ENCODE measurements at places on chromosomes 4 and X.

DNA sequence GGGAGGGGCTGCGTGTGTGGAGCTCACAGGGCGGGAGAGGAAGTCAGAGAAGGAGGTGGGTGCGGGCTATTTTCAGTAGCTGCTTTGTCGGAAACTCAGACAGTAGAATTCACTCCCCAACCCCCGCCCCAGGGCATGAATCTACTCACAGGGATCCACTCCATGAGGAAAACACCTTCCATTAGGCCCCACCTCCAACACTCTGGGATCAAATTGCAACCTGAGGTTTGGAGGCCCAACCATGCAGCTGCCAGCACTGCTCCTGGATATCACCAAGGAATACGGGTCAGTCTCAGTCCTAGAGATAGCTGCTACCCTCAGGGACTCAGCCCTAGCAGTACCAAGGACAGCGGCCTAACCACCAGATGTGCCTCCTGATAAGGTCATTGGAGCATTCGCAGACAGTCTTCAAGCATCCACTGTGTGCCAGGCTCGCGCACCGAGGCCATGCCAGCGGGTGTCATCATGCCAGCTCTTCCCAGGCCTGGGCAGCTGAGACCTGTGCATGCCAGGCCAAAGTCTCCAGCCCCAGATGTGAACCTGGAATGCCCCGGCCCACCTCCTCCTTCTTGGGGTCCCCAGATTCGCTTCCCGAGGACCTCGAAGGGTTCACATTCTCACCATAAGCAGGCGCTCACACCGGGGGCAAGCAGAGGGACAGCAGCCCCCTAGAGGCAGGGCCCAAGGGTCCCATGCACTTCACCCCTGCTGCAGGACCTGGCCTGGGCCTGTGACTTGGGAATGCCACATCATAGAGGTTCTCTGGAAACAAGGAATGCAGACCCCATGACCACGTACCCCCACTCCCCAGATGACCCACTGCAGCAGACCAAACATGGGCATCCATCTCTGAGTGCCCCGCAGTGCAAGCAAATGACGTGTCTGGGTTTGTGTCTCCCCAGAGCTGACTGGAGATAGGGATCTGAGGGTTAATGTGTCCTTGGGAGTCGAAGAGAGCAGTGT is 102.3 kb downstream of the ADRA2C start:
- no peak for DNase-seq

- DNase-seq = no peak
These were observed 61.2 kb upstream of the CAMK2D start for GRCh38 chr4:113822555-113823290.

GRCh38 chr4:108959491-108959890 is 196.6 kb upstream of the ETNPPL start:
- DNase-seq = no peak

DNA sequence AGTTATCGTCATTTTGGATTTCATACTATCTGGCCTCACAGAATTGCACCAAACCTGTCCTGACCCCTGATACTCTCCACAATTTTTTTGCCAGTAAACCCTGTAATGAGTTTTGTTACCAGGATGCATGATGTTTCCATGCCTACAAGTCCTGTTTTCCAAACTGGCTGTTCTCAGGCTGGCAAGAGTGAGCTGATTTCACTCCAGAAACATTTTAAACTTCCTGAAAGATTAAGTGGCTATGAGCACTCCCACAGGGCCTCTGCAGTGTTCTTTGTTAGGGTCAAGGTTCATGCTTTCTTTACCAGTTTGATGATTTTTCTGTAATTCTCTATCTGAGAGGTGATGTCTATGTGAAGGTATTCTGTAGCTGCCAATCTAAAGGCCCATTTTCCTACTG is 31.7 kb upstream of the PDLIM3 start:
- DNase-seq = no peak

- peak; percentile 46 for DNase-seq
These were observed 13.5 kb downstream of the PRKX start for GRCh38 chrX:3699821-3700381.

DNA sequence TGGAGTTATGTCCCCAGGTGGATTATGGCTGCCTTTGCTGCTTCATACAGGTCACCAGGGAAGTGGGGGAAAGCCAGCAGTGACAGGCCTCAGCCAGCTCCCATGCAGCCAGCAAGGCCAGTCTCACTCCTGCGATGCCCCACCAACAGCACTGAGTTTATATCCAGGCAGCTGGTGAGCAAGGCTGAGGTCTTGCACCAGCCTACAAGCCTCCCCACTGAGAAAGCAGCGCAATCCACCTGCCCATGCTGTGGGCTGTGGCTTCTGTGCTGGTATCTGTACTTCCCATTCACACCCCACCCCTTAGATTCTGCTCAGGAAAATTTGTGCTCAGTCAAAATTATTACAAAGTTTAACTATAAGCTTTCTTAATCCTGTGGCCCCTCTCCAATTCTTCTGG is 153.5 kb downstream of the HHIP start:
- DNase-seq = no peak

DNA sequence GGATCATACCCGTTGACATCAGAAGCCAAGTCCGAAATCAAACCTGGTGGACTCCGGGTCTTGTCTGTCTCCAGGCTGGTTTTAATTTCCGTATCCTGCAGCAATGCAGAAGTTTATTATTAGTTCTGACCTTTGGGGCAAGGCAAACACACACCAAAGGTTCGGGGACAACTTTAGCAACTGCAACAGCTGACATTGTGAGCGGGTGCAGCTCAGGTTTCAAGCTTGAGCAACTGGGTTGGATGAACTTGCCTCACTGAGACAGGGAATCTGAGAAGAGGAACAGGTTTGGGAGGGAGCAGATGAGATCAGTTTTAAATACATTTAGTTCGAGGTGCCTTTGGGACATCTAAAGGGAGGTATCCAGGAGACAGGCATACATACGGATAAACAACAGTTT is 110.7 kb downstream of the GNL3L start:
- peak; percentile 2 for DNase-seq

DNA sequence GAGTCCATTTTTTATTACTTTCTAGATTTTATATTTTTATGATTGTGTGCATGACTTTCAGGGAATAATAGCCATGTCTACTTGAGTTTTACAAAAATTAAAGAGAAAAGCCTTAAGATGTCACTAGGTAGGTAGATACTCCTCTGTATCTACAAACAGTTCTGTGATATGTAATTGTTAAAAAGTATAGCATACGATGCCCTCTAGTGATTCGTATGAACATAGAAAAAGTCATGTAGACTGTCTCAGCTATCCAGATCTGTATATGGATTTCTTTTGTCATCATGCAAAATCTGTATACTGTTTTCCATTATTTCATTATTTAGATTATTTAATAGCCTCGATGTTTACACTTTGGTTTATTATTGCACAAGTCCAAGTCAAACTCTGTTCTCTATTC is 856.6 kb downstream of the CENPC start:
- DNase-seq = no peak

DNA sequence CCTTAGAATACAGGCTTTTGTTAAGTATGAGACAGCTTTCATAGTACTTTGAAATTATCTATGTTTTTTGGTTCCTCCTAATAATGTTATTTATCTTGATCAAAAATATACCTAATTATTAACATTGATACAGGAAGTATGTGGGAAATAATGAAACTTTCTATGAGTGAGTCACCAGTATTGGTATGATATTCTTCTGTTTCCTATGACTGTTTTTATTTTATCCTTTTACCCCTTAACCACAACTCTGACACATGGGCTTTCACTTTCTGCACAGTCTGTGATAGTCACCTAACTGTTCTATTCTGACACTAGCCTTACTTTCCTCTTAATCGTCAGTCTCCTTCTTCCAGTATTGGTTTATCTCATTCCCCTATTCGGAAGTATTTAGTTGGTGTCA is 4.7 kb downstream of the THAP9 start:
- peak; percentile 16 for DNase-seq

DNA sequence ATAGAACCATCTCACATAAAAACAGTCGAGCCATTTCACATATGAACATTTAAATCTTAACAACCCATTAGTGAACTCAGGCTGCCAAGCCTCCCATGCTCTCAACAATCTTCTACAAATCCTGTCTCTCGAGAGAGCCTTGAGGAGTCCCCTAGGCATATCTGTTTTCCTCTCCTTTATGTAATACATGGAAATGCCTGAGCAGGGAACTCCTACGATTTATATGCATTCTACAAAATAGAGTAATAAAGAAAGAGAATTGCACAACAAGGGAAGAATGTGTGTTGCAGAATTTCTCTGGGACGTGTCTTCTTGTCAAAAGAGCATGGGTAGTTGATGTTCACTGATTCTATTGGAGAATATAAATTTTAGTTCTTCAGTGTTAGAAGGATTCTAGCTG is 101.8 kb upstream of the VCX2 start:
- DNase-seq = no peak

GRCh38 chr4:83308672-83309071 is 24.1 kb upstream of the COQ2 start:
- no peak for DNase-seq

GRCh38 chr4:7503559-7504249 is 69.0 kb upstream of the PSAPL1 start:
- no peak for DNase-seq

GRCh38 chr4:178233906-178234305 is 791.7 kb upstream of the AGA start:
- DNase-seq = no peak

DNA sequence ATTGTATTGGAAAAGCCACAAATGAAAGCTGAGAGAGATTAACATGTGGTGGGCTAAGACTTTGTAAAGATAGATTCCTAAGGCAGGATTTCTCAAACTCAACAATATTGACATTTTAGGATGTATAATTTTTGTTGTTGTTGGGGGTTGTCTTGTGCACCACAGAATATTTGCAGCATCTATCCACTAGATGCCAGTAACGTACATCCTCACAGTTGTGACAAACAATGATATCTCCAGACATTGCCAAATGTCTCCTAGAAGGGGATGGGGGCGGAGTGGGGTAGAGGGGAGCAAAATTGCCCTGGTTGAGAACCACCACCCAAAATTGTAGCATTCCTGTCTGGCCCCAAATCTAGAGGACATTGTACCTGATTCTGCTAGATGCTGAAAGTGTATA is 14.7 kb upstream of the CBR4 start:
- peak; percentile 17 for DNase-seq

GRCh38 chrX:47561659-47562151 is 700 bp downstream of the ARAF start:
- DNase-seq = no peak

DNA sequence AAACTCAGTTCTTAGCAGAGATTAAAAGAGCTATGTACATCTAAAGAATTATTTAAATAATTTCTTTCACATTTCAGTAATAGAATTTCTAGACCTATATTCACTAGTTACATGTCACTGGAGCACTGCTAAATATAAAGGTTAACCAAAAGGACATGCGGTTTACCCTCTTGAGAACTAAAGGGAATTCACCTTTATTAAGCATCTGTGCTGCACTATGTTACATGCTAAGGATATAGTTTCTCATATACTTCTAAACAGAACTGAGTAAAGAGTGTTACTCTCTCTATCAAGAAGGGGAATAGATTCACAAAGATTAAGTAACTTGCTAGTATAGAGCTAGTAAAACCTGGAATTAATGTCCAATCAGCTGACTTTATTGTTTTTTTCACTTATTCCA is 7.6 kb downstream of the SPIN3 start:
- DNase-seq = no peak

GRCh38 chr4:151458148-151458547 is 49.2 kb downstream of the FHIP1A start:
- DNase-seq = no peak

- DNase-seq = no peak
These were observed 225.1 kb downstream of the IDS start for GRCh38 chrX:149280011-149280410.

DNA sequence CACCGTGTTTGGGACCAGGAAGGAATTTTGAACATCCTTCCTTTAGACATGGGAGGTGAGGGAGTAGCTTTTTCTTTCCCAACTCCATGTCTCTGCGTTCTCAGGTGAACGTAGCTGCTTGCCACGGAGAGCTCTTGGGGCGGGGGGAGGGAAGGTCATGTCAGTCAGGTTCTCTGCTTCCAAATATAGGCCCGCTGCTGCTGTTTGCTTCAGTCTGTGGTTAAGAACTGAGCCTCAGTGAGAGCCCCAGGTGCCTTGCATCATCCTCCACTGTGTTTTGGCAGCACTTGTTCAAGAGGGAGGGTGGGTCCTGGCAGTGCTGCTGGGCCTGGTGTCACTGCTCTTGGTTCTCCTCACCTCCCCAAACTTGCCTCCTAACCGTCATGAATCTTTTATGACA is 46.5 kb downstream of the HADH start:
- DNase-seq = no peak

GRCh38 chr4:154126276-154126675 is 337.4 kb upstream of the SFRP2 start:
- no peak for DNase-seq

GRCh38 chrX:151912780-151913179 is at the start of gene MAGEA4:
Gene MAGEA4 (plus strand): TSS chrX:151912889. CDS start chrX:151923665, 10,776 bp downstream.
- no peak for DNase-seq

DNA sequence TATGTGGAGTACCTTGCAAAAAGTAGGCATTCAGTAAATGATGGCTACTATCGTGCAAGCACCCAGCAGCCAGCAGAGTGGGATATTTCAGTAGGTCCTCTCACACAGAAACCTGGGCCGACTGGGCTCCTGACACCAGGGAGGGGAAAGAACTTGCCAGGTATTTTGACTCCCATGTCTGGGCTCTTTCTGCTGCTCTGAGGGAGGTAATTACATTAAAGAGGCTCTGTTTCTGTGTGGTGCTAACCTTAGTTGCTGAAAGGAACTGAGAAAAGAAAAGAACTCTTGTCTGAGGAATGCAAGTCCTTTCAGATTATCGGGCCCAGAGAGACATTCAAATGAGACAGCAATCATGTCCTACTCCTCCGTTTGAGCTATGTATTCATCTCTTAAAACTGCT is 175.8 kb upstream of the MTMR8 start:
- no peak for DNase-seq

DNA sequence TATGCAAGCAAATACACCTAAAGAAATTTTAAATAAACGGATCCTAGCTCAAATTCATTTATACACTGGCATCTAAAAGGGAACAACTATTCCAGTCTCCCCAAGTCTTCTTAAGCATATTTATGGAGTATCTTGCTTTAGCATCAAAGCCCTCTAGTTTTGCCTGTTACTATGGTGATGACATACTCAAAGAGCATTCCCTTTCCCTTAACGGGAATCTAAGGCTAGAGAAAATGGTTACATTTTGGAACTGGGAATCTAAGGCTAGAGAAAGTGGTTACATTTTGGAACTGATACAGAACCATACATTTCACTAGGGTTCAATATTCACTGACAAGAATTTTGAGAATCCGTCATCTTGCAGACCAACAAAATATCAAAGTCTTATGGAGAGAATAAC is 271.2 kb downstream of the CHIC1 start:
- DNase-seq = no peak

GRCh38 chr4:152927737-152928136 is 8.4 kb upstream of the FHDC1 start:
- peak; percentile 14 for DNase-seq

DNA sequence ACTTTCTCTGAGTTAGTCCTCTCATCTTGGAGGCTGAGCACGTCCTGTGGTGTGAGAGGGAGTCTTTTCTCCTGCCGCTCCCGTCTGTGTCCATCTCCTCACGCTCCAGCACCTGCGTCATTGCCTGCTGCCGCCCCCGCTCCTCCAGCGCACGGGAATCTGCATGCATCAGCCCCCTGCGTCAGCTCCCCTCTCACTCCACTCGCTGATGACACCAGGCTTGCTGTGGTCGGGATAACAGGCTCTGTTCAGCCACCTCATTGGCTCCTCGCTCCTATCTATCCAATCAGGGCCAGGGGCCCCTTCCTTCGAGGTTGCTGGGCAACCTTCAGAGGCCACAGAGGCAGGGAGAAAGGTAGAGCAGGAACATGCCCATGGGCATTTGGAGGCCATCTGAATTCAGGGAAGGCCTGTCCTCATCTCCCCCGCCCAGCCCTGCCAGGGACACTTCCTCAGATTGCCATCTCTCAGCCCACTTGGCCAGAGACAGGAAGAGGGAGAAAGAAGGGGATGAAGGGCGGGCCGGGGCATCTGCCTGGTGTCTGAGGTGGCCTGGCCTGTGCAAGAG is 9.3 kb downstream of the ZNF185 start:
- DNase-seq = peak; percentile 65
